Kidney glomerular epithelial cell (primary cell): ENCODE measurements at places on chromosomes 13 and 19.

GRCh38 chr19:8445488-8446001 lies 770 bp downstream of the HNRNPM start:
- no peak for DNase-seq

- no peak for DNase-seq
Observed at GRCh38 chr19:16166417-16166816, 6.9 kb downstream of the CIB3 start.

- no peak for DNase-seq
Observed at GRCh38 chr13:99421758-99422585, 79.3 kb upstream of the TM9SF2 start.

- DNase-seq = no peak
Observed at GRCh38 chr19:30255791-30256495, 116.2 kb upstream of the ZNF536 start.

DNA sequence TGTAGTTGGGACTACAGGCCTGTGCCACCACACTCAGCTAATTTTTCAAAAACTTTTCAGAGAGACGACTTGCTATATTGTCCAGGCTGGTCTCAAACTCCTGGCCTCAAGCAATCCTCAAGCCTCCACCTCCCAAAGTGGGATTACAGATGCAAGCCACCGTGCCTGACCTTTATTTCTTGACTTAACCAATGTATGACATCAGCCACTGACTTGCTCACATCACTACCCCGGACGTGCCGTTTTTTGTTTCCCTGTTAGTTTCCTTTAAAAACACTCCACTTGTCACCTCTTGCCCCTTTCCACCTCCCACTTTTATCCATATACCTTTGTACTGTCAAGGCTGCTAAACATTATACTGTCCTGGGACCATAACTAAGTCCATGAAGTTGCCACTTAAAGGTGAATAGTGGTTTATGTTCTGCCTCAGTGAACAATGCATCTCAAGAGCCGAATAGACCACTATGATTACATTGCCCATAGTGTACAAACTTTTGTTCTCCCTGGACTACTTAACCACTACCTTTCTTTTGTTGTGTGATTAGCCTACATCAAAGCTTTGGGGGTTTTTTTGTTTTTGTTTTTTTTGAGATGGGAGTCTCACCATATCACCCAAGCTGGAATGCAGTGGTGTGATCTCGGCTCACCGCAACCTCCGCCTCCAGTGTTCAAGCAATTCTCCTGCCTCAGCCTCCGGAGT lies 2.3 kb upstream of the EPHX3 start:
- no peak for DNase-seq

GRCh38 chr19:11538232-11539036 lies at the start of gene CNN1:
Gene CNN1, plus strand, starts transcription at chr19:11538851. Its CDS starts 77 bp downstream, at chr19:11538928.
- no peak for DNase-seq

GRCh38 chr19:48539503-48540096 lies 12.4 kb upstream of the SULT2B1 start:
- DNase-seq = no peak
